HCT116 (cell line): ENCODE measurements at places on chromosomes 3 and 15. TPM values are rescaled to one million over a fixed set of nuclear protein-coding genes. Genes with fewer than 3 reads are reported as not detected.

DNA sequence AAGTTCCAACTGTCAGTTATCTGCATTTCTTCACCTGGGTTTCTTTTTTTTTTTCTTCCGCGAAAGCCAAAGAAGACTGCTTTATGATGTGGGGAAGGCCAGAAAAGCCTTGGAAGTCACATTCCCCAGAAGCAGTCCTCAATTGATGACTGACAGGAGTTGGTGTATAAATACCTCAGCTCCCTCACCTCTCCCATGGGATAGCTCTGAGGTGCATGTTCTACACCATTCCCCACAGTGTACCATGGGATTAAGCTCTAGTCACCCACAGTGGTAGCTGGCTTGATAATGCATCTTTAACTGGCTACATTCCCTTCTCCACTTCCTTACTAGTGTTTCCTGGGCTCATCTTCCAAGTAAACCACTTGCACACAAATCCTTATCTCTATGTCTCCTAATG lies 30.5 kb downstream of the DPH3 start:
- no peaks in the 10 kb centered on the region for H3K4me1 ChIP-seq
- H3K27ac ChIP-seq = no peak overlapping the region
- no peak overlapping the region for H3K4me3 ChIP-seq
- DNase-seq = no peak
- no peaks in the 10 kb centered on the region for H3K27me3 ChIP-seq

- no peaks in the 10 kb centered on the region for H3K36me3 ChIP-seq
- no peak overlapping the region for H3K27ac ChIP-seq
- H3K4me1 ChIP-seq = peaks cover 18% of the 10 kb centered on the region
- no peak for DNase-seq
- H3K4me3 ChIP-seq = no peak overlapping the region
- no peaks in the 10 kb centered on the region for H3K27me3 ChIP-seq
Measured at GRCh38 chr3:16069149-16069922, 105.1 kb upstream of the GALNT15 start.

DNA sequence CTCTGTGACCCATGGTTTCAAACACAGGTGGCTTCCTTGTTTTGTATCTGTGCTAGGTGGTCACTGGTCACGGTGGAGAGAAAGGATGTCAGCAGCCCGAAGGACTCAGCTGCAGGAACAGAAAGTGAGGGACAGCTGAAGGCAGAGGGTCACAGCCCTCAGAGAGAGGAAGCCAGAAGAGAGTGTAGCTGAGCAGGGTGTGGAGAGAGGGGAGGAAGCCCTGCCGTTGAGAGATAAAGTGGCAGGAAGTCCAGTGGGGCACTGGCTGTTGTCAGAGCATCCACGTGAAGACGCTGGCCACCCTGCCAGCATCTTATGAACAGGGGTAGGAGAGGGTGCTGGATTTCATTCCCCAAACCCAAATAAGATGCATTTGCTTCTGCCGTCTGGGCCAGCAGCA lies 36.9 kb downstream of the LIMD1 start:
- H3K4me3 ChIP-seq = no peak overlapping the region
- H3K27me3 ChIP-seq = no peaks in the 10 kb centered on the region
- H3K27ac ChIP-seq = no peak overlapping the region
- peaks cover 6% of the 10 kb centered on the region; the same call in 1 of the 2 replicates for H3K36me3 ChIP-seq
- H3K4me1 ChIP-seq = no peaks in the 10 kb centered on the region

DNA sequence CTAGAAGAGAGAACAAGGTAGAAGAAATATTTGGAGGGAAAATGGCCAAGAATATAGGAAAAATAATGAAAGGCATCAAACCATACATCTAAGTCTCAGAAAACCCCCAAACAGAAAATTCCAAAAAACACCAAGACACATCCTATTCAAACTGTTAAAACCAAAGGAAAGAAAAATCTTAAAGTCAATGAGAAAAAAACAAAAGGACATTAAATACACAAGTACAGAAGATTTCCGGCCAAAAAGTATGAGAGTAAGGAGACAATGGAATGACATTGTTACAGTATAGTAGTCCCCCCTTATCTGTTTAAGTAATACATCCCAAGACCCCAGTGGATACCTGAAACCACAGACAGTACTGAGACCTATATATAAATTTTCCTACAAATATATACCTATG lies 18.8 kb downstream of the CLASP2 start:
- H3K27ac ChIP-seq = no peak overlapping the region
- H3K27me3 ChIP-seq = no peaks in the 10 kb centered on the region
- DNase-seq = no peak
- H3K4me1 ChIP-seq = no peaks in the 10 kb centered on the region

- H3K27me3 ChIP-seq = no peaks in the 10 kb centered on the region
- no peak overlapping the region for H3K4me3 ChIP-seq
- DNase-seq = no peak
- H3K4me1 ChIP-seq = no peaks in the 10 kb centered on the region
- no peak overlapping the region for H3K27ac ChIP-seq
Measured at GRCh38 chr3:126033765-126034164, 50.2 kb downstream of the SLC41A3 start.

SLC41A3 gene
- 45.9 TPM for total RNA-seq

RGMA gene
- total RNA-seq = 5.5 TPM
